ENCODE measurements at places on chromosomes 2 and 18. TPM values are rescaled to one million over a fixed set of nuclear protein-coding genes. Genes with fewer than 3 reads are reported as not detected.

Gene LAMA3
- total RNA-seq: 0.33 TPM

Gene LOXHD1
- total RNA-seq: 0.11 TPM

Gene SATB2
- 23.0 TPM for total RNA-seq

Gene VWC2L
- total RNA-seq: not detected

Gene AAMP
- 106 TPM for total RNA-seq

Gene TMEM200C
- total RNA-seq: 5.6 TPM

Gene KIAA2012
- not detected for total RNA-seq

Gene SERPINB12
- total RNA-seq: not detected

Gene IL1RL2
- not detected for total RNA-seq

Data from H9 (cell line).